ENCODE measurements at places on chromosomes 4 and X.

GRCh38 chrX:72054779-72055489 lies 76.8 kb downstream of the RTL5 start:
- DNase-seq, result no peak

GRCh38 chr4:83644677-83645659 lies 109.1 kb downstream of the GPAT3 start:
- DNase-seq, result no peak

- DNase-seq, result no peak
Measured at GRCh38 chr4:26609391-26609790, 25.5 kb downstream of the TBC1D19 start.

- peak; percentile 65 for DNase-seq
Measured at GRCh38 chrX:131816551-131817136, 206.5 kb upstream of the STK26 start.

DNA sequence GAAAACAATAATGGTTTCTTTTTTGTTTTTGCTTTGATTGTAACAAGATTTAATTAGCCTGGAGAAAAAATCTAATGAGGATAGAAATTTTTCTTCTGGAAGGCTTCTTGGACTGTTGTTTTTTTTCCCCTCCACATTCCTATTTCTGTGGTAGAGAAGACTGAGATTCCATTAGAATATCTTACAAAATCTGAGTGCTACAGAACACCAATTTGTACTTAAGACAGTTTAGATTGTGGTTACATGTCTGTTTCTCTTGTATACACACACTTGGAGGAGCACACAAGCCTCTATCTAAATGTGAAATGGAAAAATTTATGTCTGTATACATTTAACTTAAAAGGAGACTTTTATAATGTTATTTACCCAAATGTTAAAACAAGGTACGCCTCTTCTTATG lies 176.9 kb upstream of the ARSJ start:
- no peak for DNase-seq

All from stimulated activated CD4-positive, alpha-beta T cell treated with anti-CD3 and anti-CD28 coated beads, TNF-alpha, amount 100 ng/mL, for 4 hours (primary cell).